ENCODE measurements at places on chromosomes 4 and X. TPM values are rescaled to one million over a fixed set of nuclear protein-coding genes. Genes with fewer than 3 reads are reported as not detected.
A peak's percentile ranks its signal among the peaks of the same experiment; 100 is the strongest.

GRCh38 chr4:174111422-174111821 is 172.0 kb downstream of the FBXO8 start:
- H3K27me3 ChIP-seq: no peaks in the 10 kb centered on the region
- no peak overlapping the region for H3K27ac ChIP-seq
- no peaks in the 10 kb centered on the region for H3K4me1 ChIP-seq
- H3K36me3 ChIP-seq: no peaks in the 10 kb centered on the region

GRCh38 chr4:100876546-100876945 is 358.7 kb upstream of the EMCN start:
- H3K36me3 ChIP-seq: no peaks in the 10 kb centered on the region
- DNase-seq: no peak
- H3K27ac ChIP-seq: no peak overlapping the region
- H3K4me3 ChIP-seq: no peak overlapping the region
- H3K27me3 ChIP-seq: no peaks in the 10 kb centered on the region

GRCh38 chr4:169583563-169583962 is 28.8 kb downstream of the NEK1 start:
- H3K27me3 ChIP-seq: no peaks in the 10 kb centered on the region
- H3K36me3 ChIP-seq: no peaks in the 10 kb centered on the region
- no peak overlapping the region for H3K4me3 ChIP-seq
- H3K27ac ChIP-seq: no peak overlapping the region
- DNase-seq: no peak

- peaks cover 17% of the 10 kb centered on the region for H3K4me1 ChIP-seq
- H3K27ac ChIP-seq: peak overlapping the region; percentile 95
- H3K36me3 ChIP-seq: no peaks in the 10 kb centered on the region
Observed at GRCh38 chr4:70704931-70705182, 16.5 kb downstream of the UTP3 start.

DNA sequence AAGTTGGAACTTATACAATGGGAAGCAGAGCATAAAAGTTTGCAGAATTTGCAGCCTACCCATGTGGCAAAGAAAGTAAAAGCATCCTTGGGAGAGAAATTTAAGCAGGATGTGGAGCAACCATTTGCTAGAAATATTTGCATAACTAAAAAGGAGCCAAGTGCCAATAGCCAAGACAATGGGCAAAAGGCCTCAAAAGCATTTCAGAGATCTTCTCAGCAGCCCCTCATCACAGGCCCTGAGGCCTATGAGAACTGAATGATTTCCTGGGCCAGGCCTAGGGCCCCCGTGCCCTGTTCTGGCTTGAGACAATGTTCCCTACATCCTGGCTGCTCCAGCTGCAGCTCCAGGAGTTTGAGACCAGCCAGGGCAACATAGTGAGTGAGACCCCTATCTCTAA is 25.3 kb upstream of the RAB28 start:
- no peaks in the 10 kb centered on the region for H3K27me3 ChIP-seq
- H3K4me1 ChIP-seq: no peaks in the 10 kb centered on the region
- no peak overlapping the region for H3K27ac ChIP-seq
- no peaks in the 10 kb centered on the region for H3K36me3 ChIP-seq

GRCh38 chr4:67327245-67328017 is 217.9 kb downstream of the CENPC start:
- no peaks in the 10 kb centered on the region for H3K27me3 ChIP-seq
- no peak overlapping the region for H3K4me3 ChIP-seq
- DNase-seq: no peak
- no peaks in the 10 kb centered on the region for H3K4me1 ChIP-seq
- H3K27ac ChIP-seq: no peak overlapping the region
- no peaks in the 10 kb centered on the region for H3K36me3 ChIP-seq

GRCh38 chr4:120158046-120158445 is 91.4 kb upstream of the MAD2L1 start:
- no peak overlapping the region for H3K27ac ChIP-seq
- no peak overlapping the region for H3K4me3 ChIP-seq
- no peaks in the 10 kb centered on the region for H3K27me3 ChIP-seq
- no peaks in the 10 kb centered on the region for H3K36me3 ChIP-seq

DNA sequence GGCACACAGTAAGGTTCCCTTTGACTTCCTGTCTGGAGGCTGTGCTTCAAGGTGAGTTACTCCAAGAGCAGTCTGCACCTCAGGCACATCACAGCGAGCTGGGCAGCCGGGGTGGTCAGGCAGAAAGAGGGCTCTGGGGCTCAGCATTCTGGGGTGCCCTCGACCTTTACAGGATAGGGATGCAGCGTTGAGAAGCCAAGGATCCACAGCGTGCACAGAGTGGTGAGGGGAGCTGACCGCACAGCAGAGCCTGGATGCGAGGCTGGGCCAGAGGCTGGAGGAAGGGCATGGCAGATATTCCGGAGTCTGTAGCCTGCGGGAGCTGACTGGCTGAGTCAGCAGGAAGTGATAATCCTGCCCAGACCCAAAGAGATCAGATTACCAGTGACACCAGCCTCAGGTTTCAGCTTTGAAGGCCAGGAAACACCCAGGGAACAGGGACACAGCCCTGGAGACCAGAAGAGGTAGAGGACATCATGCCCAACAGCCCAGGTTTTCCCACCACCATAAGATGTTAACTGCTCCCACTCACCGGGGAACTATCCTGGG is 38.4 kb upstream of the PDLIM3 start:
- no peak overlapping the region for H3K27ac ChIP-seq
- no peaks in the 10 kb centered on the region for H3K27me3 ChIP-seq
- no peak overlapping the region for H3K4me3 ChIP-seq
- H3K36me3 ChIP-seq: no peaks in the 10 kb centered on the region

GRCh38 chrX:77431227-77431626 is 16.0 kb upstream of the FGF16 start:
- H3K4me1 ChIP-seq: no peaks in the 10 kb centered on the region
- no peak for DNase-seq
- no peaks in the 10 kb centered on the region for H3K36me3 ChIP-seq
- no peaks in the 10 kb centered on the region for H3K27me3 ChIP-seq
- H3K4me3 ChIP-seq: no peak overlapping the region
- H3K27ac ChIP-seq: no peak overlapping the region

GRCh38 chr4:148431401-148431800 is 10.8 kb downstream of the NR3C2 start:
- H3K36me3 ChIP-seq: no peaks in the 10 kb centered on the region
- peak overlapping the region; percentile 55 for H3K27ac ChIP-seq
- no peaks in the 10 kb centered on the region for H3K4me1 ChIP-seq
- H3K27me3 ChIP-seq: no peaks in the 10 kb centered on the region
- peak overlapping the region; percentile 28 for H3K4me3 ChIP-seq

DNA sequence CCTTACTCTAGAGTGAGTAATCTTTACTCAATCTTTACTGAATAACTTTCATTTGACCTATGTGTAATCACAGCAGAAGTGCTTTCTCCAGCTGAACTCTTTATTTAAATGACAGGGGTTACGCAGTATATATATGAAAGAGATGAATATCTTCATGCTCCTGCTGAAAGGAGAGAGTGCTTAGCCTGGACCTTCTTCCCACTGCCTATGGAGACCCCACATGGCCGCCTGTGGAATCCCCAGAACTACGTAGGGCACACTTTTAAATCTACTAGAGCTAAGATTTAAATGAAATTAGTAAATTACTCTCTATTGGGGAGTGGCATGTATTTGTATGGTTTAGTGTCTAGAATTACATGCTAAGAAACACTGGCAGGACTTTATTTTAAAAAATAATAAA is 391.2 kb downstream of the ANKRD50 start:
- no peak overlapping the region for H3K4me3 ChIP-seq
- no peak for DNase-seq
- H3K4me1 ChIP-seq: no peaks in the 10 kb centered on the region

DNA sequence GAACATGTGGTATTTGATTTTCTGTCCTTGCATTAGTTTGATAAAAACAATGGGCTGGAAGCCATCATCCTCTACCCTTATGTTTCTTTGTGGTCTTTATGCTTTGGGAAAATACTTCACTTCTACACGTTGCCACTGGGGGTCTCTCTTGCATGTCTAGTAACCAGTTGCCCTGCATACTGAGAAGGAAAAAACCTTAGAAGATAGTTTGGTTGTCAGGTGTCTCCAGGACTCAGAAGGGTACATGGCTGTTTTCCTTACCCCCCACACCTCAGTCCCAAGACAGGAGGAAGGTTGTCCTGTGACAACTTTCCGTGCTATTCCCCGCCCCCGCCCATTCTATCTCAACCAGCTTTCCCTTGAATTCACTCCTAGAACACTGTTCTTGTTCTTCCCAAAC is 62.1 kb upstream of the LANCL3 start:
- H3K27ac ChIP-seq: no peak overlapping the region
- no peak overlapping the region for H3K4me3 ChIP-seq
- no peak for DNase-seq
- H3K36me3 ChIP-seq: no peaks in the 10 kb centered on the region
- no peaks in the 10 kb centered on the region for H3K27me3 ChIP-seq
- no peaks in the 10 kb centered on the region for H3K4me1 ChIP-seq

DNA sequence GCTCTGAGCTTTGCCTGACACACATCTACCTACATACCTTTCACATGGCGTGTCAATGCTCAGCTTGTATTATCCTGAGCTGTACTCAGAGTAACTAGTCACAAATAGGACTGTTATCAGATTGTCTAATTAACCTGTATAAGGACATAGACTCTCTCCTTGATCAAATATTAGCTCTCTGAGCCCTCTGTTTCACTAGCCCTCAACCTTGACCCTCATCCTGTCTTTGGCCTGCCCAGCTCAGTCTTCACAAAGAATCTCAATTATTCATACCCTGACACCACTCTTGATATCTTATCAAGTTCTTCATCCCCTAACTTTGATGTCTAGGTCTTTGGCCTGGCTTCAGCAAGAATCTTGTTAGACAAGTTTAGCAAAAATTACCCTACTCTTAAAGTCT is 320.7 kb upstream of the PCDH7 start:
- H3K27ac ChIP-seq: no peak overlapping the region
- no peaks in the 10 kb centered on the region for H3K4me1 ChIP-seq
- H3K4me3 ChIP-seq: no peak overlapping the region
- H3K27me3 ChIP-seq: no peaks in the 10 kb centered on the region
- H3K36me3 ChIP-seq: no peaks in the 10 kb centered on the region
- DNase-seq: no peak

DNA sequence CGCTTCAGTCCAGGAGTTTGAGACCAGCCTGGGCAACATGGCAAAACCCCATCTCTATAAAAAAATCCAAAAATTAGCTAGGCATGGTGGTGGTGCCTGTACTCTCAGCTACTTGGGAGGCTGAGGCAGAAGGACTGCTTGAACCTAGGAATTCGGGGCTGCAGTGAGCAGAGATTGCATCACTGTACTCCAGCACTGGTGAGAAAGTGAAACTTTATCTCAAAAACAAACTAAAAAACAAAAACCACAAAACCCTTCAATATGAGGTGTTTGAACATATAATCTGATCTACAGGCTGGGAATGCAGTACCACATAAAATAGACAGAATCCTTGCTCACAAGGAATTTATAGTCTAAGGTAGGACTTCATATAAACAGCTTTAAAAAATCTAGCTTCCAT is 103.9 kb downstream of the PDS5A start:
- no peaks in the 10 kb centered on the region for H3K27me3 ChIP-seq
- no peaks in the 10 kb centered on the region for H3K4me1 ChIP-seq
- no peak overlapping the region for H3K27ac ChIP-seq
- DNase-seq: no peak
- H3K4me3 ChIP-seq: no peak overlapping the region
- H3K36me3 ChIP-seq: peaks cover 70% of the 10 kb centered on the region

DNA sequence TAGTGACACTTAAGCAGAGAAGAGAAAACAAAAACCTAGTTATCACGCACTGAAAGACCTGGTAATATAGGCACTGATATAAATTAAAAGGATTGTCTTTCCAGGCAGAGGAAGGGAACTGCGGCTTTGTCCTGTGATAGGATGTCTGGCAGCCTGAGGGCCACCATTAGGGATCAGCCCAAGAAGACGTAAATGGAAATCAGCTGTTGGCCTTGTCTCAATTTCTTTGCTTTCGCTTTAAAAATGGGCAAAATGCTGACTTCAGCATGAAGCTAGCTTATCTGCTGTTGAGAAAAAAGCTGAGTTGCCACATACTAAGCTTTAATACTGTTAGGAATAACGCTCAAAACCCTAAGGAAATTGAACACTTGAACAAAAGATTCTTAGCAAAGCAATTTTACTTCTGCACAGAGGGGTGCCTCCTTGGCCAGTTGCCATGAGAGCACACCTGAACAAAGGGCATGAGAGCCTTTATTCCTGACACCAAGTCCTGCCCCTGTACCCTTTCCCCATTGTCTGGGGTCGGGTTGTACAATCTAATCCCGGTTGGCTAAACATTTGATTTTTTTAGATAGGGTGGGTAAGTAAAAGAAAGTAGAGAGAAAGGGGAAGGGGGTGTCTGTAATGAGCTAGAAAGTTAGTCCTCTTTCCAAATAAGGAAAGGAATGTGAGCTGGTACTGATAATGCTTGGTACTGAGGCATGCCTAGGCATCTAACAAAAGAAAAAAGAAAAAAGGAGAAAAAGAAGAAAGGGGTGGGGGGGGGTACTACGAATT is 85.1 kb upstream of the UCP1 start:
- no peaks in the 10 kb centered on the region for H3K36me3 ChIP-seq
- H3K27ac ChIP-seq: peak overlapping the region; percentile 65
- H3K27me3 ChIP-seq: no peaks in the 10 kb centered on the region
- H3K4me3 ChIP-seq: peak overlapping the region; percentile 13
- DNase-seq: no peak

ZNF157 gene
- total RNA-seq: not detected

DLG3 gene
- 1.4 TPM for total RNA-seq

MFAP3L gene
- total RNA-seq: 44.9 TPM

MSX1 gene
- 0.19 TPM for total RNA-seq

FMR1NB gene
- total RNA-seq: not detected

UGT2A1 gene
- 1.8 TPM for total RNA-seq

SNCA gene
- 2.0 TPM for total RNA-seq

ITIH6 gene
- not detected for total RNA-seq

NUDT9 gene
- 15.3 TPM for total RNA-seq

IL21 gene
- total RNA-seq: not detected

RAB9B gene
- total RNA-seq: 0.07 TPM

Measured in right lobe of liver (tissue), 6 donors.